ENCODE measurements at places on chromosomes 2 and 18. TPM values are rescaled to one million over a fixed set of nuclear protein-coding genes. Genes with fewer than 3 reads are reported as not detected.

GRCh38 chr2:45237850-45238542, 228.7 kb upstream of the SIX2 start:
- no peak for DNase-seq

DNA sequence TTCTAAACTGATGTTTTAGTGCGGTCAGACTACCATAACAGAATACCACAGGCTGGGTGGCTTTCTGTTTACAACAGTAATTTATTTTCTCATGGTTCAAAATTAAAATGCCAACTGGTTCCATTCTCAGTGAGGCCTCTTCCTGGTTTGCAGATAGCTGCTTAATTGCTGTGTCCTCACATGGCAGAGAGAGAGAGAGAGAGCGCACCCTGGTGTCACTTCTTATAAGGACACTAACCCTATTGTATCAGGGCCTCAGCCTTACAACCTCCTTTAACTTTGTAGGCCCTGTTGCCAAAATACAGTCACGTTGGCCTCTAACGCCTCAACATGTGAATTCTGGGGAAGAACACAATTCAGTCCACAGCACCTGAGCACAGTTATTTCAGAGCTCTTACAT, 37.5 kb upstream of the ZNF385B start:
- DNase-seq: peak; percentile 29

DNA sequence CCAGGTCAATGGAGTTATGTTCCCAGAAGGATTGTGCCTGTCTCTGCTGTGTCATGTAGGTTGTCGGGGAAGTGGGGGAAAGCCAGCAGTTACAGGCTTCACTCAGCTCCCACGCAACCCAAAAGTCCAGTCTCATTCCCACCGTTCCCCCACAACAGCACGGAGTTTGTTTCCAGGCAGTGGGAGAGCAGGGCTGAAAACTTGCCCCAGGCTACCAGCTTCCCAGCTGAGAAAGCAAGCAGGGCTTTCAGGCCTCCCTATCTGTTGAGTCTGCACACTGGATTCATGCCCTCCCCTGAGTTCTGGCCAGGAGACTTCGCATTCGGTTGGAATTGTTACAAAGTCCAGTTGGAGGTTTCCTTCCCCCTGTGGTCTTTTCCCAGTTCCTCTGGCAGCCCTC, 76.3 kb downstream of the TMX3 start:
- DNase-seq: no peak

- DNase-seq: no peak
Measured at GRCh38 chr2:9831670-9832069, 11.6 kb upstream of the TAF1B start.

- no peak for DNase-seq
Measured at GRCh38 chr2:212402316-212402715, 136.3 kb downstream of the ERBB4 start.

GRCh38 chr18:3094338-3094684, 81.4 kb upstream of the LPIN2 start:
- DNase-seq: no peak

The DUSP19 gene
- 0.39 TPM for total RNA-seq

The ST8SIA5 gene
- total RNA-seq: not detected

The FOXI3 gene
- not detected for total RNA-seq

DNA sequence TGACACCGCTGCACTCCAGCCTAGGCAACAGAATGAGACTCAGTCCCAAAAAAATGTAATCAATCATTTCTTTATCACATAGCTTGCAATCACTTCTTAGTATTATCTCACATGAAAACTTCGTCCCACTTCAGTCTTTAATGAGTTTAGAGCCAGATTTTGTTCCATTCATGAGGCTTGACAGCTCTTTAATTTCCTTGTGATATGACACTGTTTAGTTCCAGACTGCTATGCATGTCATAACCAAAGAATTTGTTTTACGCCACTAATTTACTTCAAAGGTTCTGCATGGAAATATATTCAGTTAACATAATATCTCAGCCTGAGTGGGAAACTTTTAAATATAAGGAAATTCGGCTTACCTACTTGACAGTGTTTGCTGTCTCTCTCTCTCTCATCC, 113.1 kb downstream of the ZNF532 start:
- no peak for DNase-seq

- no peak for DNase-seq
Measured at GRCh38 chr2:20264629-20265028, 39.7 kb upstream of the SDC1 start.

The MYO3B gene
- 0.23 TPM for total RNA-seq

- DNase-seq: no peak
Measured at GRCh38 chr2:51620796-51621195, 588.9 kb upstream of the NRXN1 start.

The SKOR2 gene
- total RNA-seq: not detected

GRCh38 chr2:72803151-72803550, 22.7 kb downstream of the EXOC6B start:
- no peak for DNase-seq

The IL18R1 gene
- 50.2 TPM for total RNA-seq

The ACMSD gene
- not detected for total RNA-seq

The VSNL1 gene
- not detected for total RNA-seq

The BMP10 gene
- not detected for total RNA-seq

GRCh38 chr18:74477771-74478170, 18.4 kb upstream of the CNDP2 start:
- no peak for DNase-seq

DNA sequence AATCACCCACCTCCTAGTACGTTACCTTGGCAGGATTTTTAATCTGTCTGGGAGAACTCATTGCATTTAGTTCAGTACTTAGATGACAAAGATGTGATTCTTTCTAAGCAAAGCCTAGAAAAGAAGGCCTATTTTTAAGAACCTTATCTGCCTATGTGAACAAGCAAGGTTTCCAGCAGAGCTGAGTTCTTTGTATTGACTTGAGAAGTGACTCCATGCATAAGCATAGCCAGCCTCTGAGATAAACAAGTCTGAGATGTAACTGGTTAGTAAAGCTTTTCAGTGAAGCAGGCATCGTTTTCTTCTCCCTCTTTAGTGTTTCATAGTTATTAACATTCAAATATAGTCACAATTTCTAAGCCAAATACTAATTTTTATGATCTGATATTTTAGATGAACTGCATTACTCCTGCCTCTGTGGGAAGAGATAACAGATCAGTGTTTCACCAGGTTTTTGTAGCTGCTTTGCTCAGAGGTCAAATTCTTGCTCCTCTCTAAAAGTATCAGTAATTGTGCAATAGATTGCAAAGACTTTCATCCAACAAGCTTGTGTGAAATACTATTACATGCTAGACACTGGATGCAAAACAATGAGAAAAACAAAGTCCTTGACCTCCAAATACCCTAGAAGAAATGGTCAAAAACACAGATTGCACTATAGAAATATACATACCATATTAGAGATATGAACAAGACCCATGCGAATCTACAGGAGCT, 107.8 kb downstream of the MBD2 start:
- DNase-seq: no peak

- peak; percentile 63 for DNase-seq
Measured at GRCh38 chr2:148876595-148877402, 1.8 kb downstream of the KIF5C start.

The PLB1 gene
- 1.0 TPM for total RNA-seq

The ERICH2 gene
- total RNA-seq: not detected

The GALNT3 gene
- total RNA-seq: 5.8 TPM

- DNase-seq: peak; percentile 48
Measured at GRCh38 chr18:76859474-76860339, 37.4 kb downstream of the ZNF236 start.

DNA sequence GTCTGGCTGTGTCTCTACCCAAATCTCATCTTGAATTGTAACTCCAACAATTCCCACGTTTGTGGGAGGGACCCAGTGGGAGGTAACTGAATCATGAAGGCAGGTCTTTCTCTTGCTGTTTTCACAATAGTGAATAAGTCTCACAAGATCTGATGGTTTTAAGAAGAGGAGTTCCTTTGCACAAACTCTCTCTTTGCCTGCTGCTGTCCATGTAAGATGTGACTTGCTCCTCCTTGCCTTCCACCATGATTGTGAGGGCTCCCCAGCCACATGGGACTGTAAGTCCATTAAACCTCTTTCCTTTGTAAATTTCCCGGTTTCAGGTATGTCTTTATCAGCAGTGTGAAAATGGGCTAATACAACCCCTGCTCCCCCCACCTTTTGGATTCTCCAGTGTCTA, 23.8 kb downstream of the VWA3B start:
- no peak for DNase-seq

GRCh38 chr2:128447538-128447995, 128.9 kb upstream of the HS6ST1 start:
- DNase-seq: no peak

The PTPN4 gene
- 89.1 TPM for total RNA-seq

DNA sequence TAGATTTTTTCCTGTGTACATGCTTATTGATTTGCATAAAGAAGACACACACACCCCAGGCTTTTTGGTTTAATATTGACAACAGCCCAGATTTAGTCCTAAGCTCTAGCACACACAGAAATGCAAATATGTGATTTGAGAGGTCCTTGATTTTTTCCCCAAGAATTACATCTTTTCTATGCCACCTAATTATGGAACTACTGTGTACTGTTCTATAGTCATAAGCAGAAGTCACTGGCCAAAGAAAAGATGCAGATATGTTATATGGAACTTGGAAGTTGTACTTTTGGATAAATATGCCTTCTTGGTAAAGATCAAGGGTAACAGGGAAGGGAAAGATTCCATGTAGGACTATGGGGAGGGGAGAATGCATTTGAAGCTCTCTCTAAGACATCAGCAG, 105.6 kb downstream of the SETBP1 start:
- no peak for DNase-seq

DNA sequence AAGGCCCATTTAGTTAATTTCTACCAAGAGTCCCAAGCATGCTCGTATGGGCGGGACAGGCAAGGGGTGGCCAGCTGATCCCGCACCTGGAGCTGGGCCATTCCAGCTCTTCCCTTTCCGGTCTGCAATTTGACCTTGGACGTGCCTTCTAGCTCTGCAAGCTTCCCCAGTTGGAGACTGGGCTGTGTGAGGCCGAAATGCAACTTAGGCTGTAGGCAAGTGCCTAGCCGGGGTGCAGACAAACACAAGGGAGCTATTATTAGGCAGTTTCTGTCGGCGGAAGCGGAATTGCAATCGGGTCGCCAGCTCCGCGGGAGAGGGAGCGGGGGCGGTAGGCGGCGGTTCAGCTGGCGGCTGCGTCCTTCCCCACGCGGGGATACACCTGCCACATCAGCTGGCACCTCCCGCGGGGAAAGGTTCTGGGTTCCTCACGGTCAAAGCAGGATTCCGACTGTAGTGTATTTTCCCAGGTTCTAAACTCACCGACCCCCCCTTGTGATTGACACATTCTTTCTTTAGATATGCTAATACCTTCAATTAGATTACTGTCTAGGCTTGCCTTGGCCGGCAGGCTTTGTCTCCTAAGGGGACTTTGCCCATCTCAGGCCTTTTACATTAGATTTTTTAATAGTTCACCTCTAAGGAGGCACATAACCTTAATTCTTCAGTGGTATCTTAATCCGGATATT, 17.1 kb upstream of the ZNF532 start:
- no peak for DNase-seq

DNA sequence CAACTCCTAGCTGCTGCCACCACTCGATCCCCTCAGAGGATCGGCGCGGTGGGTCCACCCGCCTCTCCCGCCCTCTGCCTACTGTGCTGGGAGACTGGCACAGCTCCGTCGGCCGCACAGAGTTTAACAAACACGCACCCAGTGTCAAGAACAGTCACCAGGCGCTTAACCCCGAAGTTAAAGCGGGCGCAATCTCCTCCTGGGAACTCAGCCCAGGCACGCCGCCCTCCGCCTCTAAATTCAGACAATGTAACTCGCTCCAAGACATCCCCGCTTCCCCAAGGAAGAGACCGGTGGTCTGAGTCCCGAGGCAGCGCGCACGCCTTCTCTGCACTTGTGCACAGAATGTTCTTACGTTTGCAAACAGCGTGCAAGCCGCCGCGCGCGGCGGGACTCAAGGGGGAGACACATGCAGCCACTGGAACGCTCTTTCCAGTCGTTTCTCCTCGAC, 533 bp downstream of the CXCR4 start:
- peak; percentile 72 for DNase-seq

DNA sequence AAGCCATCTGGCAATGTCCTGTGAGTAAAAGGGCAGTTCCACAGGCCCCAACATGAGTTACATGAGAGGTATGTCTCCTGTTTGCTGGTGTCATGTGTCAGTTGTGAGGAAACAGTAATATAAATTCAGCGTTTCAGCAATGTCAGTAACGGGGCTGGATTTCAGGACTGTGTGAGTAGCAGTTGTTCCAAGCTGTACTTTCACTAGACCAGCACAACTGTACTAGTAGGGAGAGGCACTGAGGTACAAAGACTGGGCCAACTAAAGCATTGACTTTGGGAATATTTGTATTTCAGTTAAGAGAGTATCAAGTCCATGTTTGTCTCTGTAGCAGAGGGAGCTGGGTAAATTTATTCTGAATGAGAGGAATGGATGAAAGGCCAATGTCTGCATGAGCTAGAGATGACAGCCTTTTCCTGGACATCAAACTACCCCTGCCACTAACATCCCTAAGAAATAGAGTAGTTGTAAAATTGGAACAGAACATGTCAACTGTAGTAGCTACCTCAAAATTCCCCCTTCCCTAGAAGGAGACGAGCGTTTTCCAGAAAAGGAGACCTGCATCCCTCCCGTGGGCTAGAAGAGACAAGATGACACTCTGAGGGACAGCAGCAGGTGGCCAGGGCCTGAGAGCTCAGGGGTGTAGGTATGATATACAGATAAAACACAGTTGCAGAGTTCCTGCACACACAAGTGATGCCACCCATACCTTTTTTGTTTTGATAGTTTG, 24.4 kb downstream of the EIF4E2 start:
- DNase-seq: no peak

The FEV gene
- not detected for total RNA-seq

The SERPINB3 gene
- not detected for total RNA-seq

The CHN1 gene
- 0.11 TPM for total RNA-seq

The EPB41L3 gene
- 0.10 TPM for total RNA-seq

GRCh38 chr2:120993661-120994060, 258.0 kb downstream of the GLI2 start:
- no peak for DNase-seq

The HOXD12 gene
- total RNA-seq: not detected

DNA sequence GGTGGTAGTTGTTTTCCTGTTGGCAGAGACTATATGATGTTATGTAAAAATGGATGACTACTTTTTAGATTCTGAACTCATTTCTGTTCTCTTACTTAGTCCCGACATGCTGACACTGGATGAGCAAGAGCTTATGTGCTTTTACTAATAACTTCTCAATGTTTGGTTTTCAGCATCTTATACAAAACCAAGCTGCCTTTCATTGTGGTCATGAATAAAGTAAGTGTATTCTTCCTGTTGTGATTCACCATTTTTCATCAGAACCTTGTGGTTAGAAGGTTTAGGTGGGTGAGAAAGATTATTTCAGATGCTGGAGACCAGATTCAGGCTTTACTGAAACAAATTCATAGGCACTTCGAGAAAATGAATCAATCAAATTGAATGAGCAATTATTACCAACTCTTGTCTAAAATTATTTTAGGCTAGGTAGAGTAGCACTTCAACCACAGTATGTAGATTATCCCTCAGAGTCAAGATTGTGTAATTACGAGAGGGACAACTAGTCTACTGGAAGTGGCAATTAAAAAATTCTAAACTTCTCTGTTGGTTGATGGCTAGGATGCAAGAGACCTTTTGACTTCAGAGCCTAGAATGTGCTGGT, 9.3 kb downstream of the GPN1 start:
- DNase-seq: no peak
